ENCODE measurements at places on chromosomes 16 and 17.

DNA sequence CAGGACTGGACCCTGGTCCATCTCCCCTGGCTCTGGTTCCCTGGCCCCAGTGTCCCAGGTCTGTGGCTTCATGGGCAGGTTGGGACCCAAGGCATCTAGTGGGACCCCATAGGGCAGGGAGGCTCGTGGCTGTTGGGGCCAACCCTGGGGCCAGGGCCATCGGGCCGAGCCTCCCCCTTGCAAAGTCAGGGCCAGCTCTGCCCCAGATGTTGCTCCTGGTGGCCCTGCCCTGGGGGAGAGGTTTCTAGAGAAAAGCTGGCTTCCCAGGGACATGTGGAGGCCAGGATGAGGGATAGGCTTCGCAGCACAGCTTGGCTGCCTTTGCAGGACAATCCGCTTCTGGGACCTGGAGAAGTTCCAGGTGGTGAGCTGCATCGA is 16.6 kb downstream of the KATNB1 start:
- no peak for DNase-seq

DNA sequence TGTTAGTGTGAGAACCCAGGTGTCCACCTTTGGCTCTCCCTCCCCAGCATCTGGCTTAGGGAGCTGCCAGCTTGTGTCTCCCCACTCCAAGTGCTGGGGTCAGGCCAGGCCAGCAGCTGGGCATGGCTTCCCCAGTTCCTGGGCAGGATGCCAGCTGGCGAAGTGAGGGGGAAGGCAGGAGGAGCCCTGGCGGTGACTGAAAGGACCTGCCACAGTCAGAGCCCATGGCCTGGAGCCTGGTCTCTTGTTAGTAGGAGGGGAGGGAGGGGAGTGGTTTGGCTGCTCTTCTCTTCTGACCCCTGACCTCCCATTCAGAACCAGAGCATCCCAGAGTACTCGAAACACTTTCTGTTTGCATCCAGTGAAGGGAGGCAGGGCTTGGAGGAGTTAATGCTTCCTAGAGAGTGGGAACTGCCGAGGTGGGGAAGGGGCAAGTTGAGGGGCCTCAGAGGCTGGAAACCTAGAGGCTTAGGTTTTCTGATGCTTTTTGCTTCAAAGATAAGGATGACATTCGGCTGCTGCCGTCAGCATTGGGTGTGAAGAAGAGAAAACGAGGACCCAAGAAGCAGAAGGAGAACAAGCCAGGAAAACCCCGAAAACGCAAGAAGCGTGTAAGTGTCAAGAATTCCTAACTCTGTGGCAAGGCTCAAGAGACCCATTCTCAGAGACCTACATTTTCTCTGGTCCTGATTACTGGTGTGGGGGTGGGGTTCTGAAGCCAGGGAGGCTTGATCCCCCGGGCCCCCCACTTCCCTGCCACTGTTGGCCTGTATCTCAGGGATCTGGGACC is 772 bp downstream of the CHD3 start:
- DNase-seq: peak; percentile 99

GRCh38 chr16:19003935-19004334 is 20.2 kb downstream of the TMC7 start:
- DNase-seq: no peak

GRCh38 chr17:75814900-75815373 is 29.3 kb downstream of the UNC13D start:
- no peak for DNase-seq

DNA sequence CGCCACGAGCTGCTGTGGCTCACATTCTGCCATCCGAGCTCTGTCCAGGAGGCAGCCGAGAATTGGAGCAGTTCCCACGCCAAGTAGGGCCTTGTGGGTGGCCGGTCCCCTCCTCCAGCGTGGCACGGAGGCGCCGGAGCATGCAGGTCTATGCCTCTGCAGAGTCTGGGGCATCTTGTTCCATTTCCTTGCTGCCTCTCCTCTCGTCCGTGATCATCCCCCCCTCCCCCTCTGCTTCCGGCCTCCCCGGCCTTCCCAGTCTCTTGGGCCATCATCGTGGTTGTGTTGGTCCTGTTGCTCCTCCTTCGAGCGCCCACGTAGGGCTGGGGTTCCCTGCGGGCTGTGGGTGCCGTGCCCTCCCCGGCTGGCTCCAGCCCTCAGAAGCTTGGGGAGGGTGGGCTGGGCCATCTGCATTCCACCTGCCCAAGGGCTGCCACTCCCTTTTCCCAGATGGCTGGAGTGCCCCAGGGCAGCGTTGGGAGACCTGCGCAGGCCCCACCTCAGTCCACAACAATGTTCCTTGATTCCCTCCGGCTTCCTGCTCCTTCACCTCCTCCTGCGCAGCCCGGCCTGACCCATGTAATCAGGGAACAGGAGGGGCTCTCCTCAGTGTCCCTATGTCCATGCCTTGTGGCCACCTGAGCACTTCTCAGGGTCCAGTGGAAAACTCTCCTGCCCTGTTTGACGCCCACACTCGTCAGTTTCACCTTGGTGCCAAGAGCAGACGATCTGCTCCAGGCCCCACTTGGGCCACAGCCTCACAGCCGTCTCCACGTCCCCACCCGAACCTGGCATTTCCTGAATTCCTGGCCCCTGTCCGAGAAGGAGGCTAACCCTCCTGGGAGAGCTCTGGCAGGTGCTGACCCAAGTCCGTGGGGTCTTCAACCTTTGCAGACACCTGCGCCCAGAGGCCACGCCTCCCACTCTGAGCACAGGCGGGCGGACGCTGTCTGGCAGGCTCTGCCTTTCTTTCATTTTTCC is 37.1 kb downstream of the BAIAP2 start:
- DNase-seq: no peak

GRCh38 chr17:79813297-79814126 is 16.6 kb upstream of the CBX8 start:
- DNase-seq: peak; percentile 70

- no peak for DNase-seq
Measured at GRCh38 chr16:11078812-11079459, 134.6 kb downstream of the CLEC16A start.

DNA sequence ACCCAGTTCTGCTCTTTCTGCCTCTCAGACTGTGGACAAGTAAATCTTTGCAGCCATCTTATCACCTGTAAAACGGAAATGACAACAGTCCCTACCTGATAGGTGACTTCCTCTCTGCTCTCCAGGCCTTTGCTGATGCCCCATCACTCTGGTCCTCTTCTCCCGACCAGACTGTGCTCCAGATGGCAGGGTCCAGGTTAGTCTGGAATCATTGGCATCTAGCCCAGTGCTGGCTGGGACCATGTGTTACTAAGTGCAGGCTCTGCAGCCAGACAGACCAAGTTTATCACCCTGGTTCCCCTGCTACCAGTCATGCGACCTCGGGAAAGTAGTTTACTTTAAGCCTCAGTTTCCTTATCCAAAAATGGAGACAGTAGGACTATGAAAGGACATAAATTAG is 1.8 kb upstream of the NUBP1 start:
- no peak for DNase-seq

DNA sequence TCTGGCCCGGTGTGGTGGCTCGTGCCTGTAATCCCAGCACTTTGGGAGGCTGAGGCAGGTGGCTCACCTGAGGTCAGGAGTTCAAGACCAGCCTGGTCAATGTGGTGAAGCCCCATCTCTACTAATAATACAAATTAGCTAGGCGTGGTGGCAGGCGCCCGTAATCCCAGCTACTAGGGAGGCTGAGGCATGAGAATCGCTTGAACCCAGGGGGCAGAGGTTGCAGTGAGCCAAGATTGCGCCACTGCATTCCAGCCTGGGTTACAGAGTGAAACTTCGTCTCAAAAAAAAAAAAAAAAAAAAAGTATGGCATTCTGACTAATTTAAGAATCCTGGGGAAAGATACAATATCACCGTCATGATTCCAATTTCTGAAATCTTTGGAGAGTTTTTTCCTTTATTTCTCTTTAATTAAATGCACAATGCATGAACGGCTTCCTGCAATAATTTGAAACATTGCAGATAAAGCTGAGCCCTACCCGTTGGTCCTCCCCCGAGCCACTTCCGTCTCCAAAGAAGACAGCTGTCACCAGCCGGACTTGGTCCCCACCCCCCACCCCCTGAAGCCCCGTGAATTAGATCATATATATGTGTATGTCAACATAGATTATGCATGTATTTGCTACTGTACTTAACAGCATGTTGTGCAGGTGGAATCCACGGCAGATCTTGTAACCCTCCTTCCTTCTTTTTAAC is 142.6 kb upstream of the PLCG2 start:
- no peak for DNase-seq

DNA sequence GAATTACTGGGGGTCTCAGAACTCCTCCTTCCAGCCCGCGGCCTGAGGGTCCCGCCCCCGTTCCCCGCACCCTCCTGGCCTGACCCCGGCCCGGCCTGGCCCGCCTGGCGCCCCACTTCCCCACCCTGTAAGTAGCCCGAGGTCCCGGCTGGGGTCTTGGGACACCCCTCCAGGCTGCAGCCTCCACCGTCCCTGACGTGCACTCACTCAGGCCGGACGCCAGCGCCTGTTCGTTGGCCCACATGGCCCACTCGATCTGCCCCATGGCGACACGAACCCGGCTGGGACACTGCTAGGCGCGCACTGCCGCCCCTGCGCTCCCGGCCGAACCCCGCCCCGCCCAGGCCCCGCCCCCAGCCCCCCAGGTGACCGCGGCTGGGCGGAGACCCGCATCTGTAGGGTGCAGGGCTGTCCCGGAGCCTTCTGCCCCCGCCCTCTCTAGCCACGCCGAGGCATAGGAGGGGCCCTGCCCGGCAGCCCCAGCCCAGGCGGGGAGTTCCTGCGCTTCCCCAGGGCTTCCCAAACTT is at the start of gene CYBA:
CYBA (minus strand) TSS at position 305 of the 527 bp plus-strand sequence; CDS start at position 265, 40 bp downstream.
- DNase-seq: peak; percentile 59

GRCh38 chr16:89452241-89452640 is 38.1 kb downstream of the ANKRD11 start:
- no peak for DNase-seq

GRCh38 chr16:26721290-26721689 is 345.4 kb upstream of the C16orf82 start:
- no peak for DNase-seq

GRCh38 chr17:30292286-30292858 is 628 bp upstream of the BLMH start:
- no peak for DNase-seq

GRCh38 chr16:83066011-83066410 is 439.2 kb downstream of the CDH13 start:
- DNase-seq: no peak

- no peak for DNase-seq
Measured at GRCh38 chr17:17497065-17497844, 1.1 kb upstream of the RASD1 start.

DNA sequence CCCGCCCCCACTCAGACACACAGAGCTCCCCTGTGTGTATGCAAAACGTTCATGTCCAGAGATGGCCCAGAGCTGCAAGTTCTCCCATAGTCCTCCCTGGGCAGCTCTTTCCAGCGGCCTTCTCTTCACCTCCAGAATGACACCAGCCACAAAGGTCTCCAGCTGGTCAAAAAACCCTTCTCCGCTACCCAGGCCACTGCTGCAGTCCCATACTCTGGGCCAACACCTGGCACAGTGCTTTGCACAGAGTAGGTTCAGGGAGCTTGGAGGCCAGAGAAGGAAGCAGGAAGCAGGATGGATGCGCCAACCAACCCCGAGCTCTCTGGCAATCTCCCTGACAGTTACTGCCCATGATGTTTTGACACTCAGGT is 1.1 kb upstream of the STAT5B start:
- no peak for DNase-seq

GRCh38 chr17:81502471-81503017 is 10.1 kb downstream of the ACTG1 start:
- no peak for DNase-seq

DNA sequence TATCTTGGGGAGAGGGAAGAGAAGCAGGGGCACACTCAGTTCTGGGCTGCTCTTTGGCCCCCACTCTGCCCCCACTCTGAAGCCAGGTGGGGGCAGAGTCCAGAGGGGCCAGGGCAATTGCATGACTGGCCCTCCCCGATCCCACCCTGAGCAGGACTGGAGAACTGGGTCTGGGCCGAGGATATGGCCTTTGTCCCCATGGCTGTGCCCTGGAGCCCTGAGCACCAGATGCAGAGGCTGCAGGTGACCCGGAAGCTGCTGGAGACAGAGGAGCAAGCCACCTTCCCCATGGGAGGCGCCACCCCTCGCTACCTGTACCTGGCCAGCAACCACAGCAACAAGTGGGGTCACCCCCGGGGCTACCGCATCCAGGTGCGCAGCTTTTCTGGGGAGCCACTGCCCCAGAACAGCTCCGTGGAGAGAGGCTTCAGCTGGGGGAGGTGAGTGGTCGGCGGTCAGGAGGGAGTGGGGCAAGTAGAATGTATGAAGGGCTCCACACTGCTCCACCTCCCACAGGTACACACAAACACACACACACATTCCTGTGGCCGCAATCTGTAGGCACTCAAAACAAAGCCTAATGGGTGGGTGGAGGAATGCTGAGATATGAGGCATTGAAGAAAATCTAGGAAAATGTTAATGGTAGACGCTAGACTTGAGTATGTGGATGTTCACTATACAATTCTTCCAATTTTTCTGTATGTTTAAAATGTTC is 21.4 kb downstream of the AOC3 start:
- no peak for DNase-seq

DNA sequence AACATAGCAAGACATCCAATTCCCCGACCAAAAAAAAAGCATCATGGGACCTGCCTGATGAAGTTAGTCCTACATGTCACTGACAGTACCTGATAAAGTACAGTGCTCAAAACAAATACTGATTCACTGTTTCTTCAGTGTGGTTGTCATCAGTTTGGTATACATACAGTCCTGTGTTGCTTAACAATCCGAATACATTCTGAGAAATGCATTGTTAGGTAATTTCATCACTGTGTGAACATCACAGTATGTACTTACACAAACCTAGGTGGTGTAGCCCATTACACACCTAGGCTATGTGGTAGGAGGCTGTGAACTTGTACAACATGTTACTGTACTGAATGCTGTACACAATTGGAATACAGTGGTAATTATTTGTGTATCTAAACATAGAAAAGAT is 19.0 kb upstream of the FA2H start:
- DNase-seq: no peak

GRCh38 chr17:72409405-72410002 is 288.7 kb downstream of the SOX9 start:
- DNase-seq: no peak

- DNase-seq: no peak
Measured at GRCh38 chr17:70295731-70296130, 126.4 kb downstream of the KCNJ2 start.

- no peak for DNase-seq
Measured at GRCh38 chr16:59740858-59741257, 1006.7 kb upstream of the GOT2 start.

- no peak for DNase-seq
Measured at GRCh38 chr17:72523491-72523890, 402.7 kb downstream of the SOX9 start.
